Activated naive CD8-positive, alpha-beta T cell treated with anti-CD3 and anti-CD28 coated beads, Interleukin-2, amount 10 ng/mL, durations not matched to agents 7 days and 5 days (primary cell): ENCODE measurements at places on chromosomes 5 and 9. TPM values are rescaled to one million over a fixed set of nuclear protein-coding genes. Genes with fewer than 3 reads are reported as not detected.

- H3K27ac ChIP-seq: no peak overlapping the region
- H3K27me3 ChIP-seq: no peaks in the 10 kb centered on the region
- no peak for DNase-seq
- H3K4me3 ChIP-seq: no peak overlapping the region
Observed at GRCh38 chr9:102461156-102461819, 533.8 kb upstream of the CYLC2 start.

RGS3 gene
- 65.5 TPM for total RNA-seq

DNA sequence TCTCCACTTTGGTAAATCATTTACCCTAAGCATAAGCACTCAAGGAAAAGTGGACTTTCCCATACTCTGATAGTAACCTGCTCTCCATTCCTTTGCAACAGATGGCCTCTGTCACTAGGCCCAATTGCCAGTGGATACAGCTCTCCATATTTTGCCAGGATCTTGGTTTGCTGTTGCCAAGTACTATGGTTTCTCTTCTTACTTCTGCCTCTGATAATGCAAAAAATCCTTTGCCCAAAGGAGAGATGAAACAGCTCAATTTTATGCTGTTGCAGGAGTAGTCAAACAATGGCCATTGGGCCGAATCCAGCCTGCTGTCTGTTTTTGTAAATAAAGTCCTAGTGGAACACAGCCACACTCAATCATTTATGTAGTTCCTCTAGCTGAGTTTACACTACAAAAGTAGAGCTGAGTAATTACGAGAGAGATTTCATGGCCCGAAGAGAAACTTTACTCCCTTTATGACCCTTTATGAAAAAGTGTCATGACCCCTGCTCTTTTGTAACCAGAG, 92.5 kb downstream of the HTR4 start:
- H3K36me3 ChIP-seq: no peaks in the 10 kb centered on the region
- no peaks in the 10 kb centered on the region for H3K4me1 ChIP-seq
- peaks cover 9% of the 10 kb centered on the region for H3K27me3 ChIP-seq
- DNase-seq: no peak

DNA sequence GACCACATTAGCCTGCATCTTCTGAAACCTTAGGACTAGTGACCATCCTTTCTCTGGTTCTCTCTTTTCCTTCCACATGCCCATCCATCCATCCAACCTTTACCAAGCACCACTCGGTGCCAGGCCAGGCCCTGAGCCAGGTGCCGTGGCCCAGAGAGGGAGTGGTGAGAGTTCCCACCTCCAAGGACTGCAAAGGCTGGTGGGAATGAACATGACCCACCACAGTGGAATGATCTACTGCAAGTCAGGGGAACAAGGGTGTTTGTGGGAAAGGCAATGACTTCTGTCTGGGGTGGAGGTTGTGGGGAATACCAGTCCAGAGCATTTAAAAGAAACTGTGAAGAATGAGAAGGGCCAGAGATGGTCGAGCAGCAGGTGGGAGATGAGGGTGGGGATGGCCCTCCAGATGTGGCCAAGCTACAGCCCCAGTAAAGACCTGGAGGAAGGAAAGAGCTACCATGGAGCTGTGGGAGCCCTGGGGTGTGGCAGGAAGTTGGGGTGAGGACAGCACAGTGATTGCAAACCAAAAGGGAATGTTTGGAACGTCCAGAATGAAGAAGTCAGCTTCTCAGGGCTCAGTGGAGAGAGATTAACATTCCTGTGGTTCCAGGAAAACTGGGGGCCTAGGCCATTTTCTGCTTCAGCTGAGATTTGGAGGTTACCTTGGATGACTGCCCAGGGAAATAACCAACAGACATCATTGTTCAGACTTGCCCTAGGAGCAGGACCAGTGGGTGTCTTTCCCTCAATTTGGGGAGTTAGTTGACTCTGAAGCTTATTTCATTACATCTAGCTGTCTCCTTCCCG, 30.7 kb upstream of the CORO2A start:
- H3K36me3 ChIP-seq: peaks cover 2% of the 10 kb centered on the region
- H3K27ac ChIP-seq: no peak overlapping the region
- H3K4me1 ChIP-seq: peaks cover 6% of the 10 kb centered on the region

DNA sequence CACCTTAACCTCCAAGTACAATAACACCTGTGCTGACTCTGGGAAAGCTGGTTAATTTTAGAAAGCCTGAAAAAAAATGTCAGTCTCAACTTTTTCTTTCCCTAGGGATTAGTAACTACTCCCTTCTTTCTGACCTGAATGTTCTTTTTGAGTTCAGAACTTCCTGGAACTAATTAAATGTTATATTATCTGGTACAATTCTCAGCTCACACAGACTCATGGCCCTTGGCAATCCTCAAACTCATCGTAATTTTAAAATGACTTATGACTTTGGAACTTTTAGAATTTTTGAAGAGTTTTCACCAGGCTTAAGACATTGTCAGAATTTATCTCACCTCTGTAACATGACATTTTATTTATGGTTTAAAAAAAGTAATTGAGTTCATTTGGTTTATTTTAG, 315.0 kb downstream of the FER start:
- H3K4me1 ChIP-seq: no peaks in the 10 kb centered on the region
- H3K27ac ChIP-seq: no peak overlapping the region
- H3K36me3 ChIP-seq: no peaks in the 10 kb centered on the region
- H3K4me3 ChIP-seq: no peak overlapping the region
- DNase-seq: no peak

FAM151B gene
- 1.0 TPM for total RNA-seq

- no peak overlapping the region for H3K27ac ChIP-seq
- no peak overlapping the region for H3K4me3 ChIP-seq
- no peak for DNase-seq
- H3K27me3 ChIP-seq: no peaks in the 10 kb centered on the region
- peaks cover 22% of the 10 kb centered on the region for H3K36me3 ChIP-seq
Observed at GRCh38 chr9:137273095-137273490, 4.4 kb upstream of the TOR4A start.

FBP2 gene
- total RNA-seq: not detected

DNA sequence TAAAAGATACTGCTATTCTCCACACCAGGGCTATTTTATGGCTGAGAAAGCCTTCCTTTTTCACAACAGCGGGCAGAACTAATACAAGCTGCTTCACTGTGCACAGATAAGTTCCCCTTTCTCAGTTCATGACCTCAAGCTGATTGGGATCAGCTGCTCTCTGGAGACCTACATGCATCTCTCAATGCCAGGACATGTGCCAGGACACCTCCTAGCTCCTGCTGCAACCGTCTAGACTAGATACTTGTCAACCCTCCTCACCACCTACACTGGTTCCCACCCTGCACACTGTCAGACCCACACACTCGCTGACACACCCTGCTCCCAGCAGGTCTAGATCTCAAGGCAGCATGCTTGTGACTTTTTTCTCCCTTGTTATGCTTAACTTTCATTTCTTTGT, 39.8 kb downstream of the STARD4 start:
- peaks cover 18% of the 10 kb centered on the region for H3K36me3 ChIP-seq
- H3K27ac ChIP-seq: peak overlapping the region; percentile 30

ZBED3 gene
- 3.8 TPM for total RNA-seq

DNA sequence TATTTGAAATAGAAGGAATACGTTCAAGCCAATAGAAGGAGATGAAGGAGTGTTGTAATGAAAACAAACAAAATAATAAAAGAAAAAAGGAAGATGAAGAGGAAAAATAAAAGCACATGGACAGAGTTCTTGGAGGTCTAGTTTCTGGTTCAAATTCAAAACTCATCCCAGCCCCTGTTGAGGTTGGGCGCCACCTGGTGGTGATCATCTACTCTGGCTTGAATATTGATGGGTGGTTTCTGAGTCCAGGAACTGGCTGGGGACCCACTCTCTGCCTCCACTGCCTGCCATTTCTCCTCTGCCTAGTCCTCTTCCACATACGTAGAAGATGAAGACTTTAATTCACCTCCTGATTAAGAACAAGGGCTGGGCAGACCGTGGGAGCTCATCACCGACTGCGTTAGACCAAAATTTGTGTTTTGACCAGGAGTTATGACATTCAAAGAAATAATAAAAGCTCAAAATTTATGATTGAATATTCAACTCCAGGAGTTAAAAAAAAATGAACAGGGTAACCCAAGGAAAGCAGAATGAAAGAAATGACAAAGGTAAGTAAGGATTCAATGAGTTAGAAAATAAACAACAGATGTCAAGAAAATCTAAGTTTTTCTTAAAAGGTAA, 99.0 kb upstream of the SLC1A3 start:
- peak; percentile 70 for DNase-seq
- no peaks in the 10 kb centered on the region for H3K36me3 ChIP-seq
- H3K27ac ChIP-seq: no peak overlapping the region
- H3K27me3 ChIP-seq: peaks cover 14% of the 10 kb centered on the region
- H3K4me3 ChIP-seq: no peak overlapping the region
- no peaks in the 10 kb centered on the region for H3K4me1 ChIP-seq

INSL6 gene
- not detected for total RNA-seq

CCNO gene
- total RNA-seq: not detected

- peak overlapping the region; percentile 97 for H3K4me3 ChIP-seq
- H3K36me3 ChIP-seq: peaks cover 15% of the 10 kb centered on the region
- peaks cover 16% of the 10 kb centered on the region for H3K4me1 ChIP-seq
Observed at GRCh38 chr5:55711507-55712022, 559 bp downstream of the SLC38A9 start.

OCLN gene
- total RNA-seq: 3.3 TPM

DNA sequence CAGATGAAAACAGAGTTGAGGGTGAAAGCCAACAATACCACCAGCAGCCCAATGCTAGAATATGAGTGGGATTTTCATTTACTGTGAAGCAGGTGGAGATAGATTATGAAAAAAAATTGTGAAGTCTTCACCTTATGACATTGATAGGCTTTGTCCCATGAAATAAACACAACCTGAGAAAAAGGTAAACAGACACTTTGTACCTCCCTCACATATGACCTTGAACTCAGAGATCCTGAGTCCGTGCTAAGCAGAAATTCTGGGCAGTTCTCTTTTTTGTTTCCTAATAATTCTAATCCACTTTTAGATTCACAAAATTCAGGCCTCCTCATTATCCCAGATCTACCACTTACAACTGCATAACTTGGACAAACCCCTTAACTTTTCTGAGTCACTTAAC, 127.3 kb upstream of the RORB start:
- no peak overlapping the region for H3K27ac ChIP-seq
- H3K36me3 ChIP-seq: no peaks in the 10 kb centered on the region
- no peak overlapping the region for H3K4me3 ChIP-seq
- DNase-seq: no peak
- H3K27me3 ChIP-seq: peaks cover 3% of the 10 kb centered on the region

LURAP1L gene
- not detected for total RNA-seq

FOXD4 gene
- 0.17 TPM for total RNA-seq

CNTLN gene
- 0.71 TPM for total RNA-seq

ENTPD8 gene
- total RNA-seq: not detected

CBY3 gene
- total RNA-seq: 0.40 TPM

DNA sequence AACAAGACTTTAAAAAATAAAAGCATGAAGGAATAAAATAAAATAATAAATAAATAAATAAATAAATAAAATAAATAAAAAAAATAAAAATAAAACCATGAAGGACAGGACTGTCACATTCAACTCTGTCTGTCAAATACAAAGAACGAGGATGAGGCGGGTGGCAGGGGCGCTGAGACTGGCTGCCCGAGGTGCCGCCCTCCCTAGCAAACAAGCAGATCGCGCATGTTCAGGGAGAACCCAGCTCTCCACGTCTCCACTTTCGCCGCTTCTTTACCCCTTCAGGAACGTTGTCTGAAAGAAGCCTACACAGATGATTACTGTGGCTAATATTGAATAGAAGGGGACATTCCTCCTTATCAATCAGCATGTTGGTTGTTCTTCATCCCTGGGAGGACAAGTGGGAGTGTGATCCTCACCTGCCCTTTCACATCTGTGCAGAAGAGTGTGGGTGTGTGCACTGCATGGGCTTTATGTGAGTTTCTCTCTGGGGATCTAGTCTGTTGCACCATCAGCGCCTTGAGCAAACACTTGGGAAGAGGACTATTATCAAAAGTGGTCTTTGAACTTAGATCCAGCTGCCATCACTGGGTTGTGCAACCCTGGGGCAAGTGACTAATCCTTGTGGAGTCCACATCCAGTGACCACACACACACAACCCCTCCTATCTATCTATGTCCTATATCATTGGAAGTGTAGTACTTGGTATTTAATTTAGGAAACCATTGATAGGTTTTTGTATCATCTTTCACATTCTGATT, 399.2 kb downstream of the IRX2 start:
- H3K27ac ChIP-seq: no peak overlapping the region
- no peaks in the 10 kb centered on the region for H3K36me3 ChIP-seq
- H3K27me3 ChIP-seq: no peaks in the 10 kb centered on the region

DNA sequence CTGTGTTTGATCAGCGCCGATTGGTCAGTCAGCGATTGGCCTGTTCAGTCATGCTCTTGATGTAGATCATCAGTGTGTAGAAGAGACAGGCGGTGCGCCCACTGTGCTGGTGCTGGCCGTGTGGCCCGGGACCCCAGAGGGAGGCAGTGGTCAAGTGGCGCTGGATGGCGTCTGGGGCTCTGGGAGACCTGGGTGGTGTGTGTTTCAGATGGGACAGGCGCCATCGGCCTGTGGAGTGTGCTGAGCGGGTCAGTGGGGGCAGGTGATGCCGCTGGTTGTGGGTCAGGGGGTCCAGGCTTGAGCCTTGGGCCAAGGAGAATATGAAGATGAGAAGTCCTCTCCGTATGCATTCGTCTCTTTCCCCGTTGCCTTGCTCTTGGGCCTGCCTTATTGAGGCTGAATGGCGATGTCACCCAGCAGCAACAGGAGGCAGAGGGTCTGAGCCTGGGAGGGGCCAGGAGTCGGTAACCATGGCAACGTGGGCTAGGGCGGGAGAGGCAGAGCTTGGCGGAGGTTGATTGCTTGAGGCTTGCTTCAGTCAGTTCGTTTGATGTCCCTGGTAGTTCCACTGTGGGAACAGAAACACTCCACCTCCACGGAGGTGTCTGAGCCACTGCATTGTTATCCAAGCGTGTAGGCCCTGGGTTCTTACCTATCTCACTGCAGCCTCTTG, 117.8 kb upstream of the CACNA1B start:
- peaks cover 62% of the 10 kb centered on the region for H3K36me3 ChIP-seq
- H3K4me3 ChIP-seq: no peak overlapping the region
- no peaks in the 10 kb centered on the region for H3K27me3 ChIP-seq
- no peak for DNase-seq
- peaks cover 24% of the 10 kb centered on the region for H3K4me1 ChIP-seq
- H3K27ac ChIP-seq: no peak overlapping the region

- peak overlapping the region; percentile 44 for H3K27ac ChIP-seq
- H3K4me3 ChIP-seq: no peak overlapping the region
- no peak for DNase-seq
- peaks cover 12% of the 10 kb centered on the region for H3K4me1 ChIP-seq
Observed at GRCh38 chr9:124894741-124895170, 32.8 kb downstream of the ARPC5L start.
